ENCODE measurements at places on chromosomes 5 and 9.

GRCh38 chr5:98328015-98328414 lies 445.4 kb upstream of the RGMB start:
- DNase-seq, result no peak

GRCh38 chr5:109946610-109947009 lies 256.9 kb downstream of the MAN2A1 start:
- DNase-seq, result no peak

GRCh38 chr9:28215536-28216299 lies 642.4 kb upstream of the C9orf72 start:
- no peak for DNase-seq

DNA sequence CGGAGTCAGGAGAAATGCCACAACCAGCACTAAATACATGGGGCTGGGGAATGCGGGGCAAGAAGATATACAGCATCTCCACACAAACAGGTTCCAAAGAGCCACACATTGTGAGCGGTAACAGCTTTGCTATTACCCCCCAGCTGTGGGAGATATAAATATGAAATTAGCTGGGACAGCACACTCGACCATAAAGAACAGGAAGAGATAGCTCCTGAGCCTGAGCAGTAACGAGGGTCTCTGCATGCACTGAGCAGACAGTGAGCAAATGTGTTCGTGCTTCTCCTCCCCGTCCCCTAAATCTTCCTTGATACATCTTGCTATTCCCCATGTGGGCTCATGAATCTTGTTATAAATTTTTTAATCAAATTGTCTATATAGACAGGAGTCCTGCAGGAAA lies 53.1 kb downstream of the ADAMTS2 start:
- DNase-seq, result no peak
